ENCODE measurements at places on chromosomes 3 and 15.

- DNase-seq, result no peak
Measured at GRCh38 chr3:40766396-40766795, 241.6 kb downstream of the ZNF621 start.

GRCh38 chr15:62788224-62788623 is 254.3 kb upstream of the TPM1 start:
- DNase-seq, result no peak

- DNase-seq, result no peak
Measured at GRCh38 chr3:122273498-122273897, 51.5 kb upstream of the CSTA start.

GRCh38 chr3:178665747-178666146 is 129.5 kb downstream of the KCNMB2 start:
- no peak for DNase-seq

Data from effector memory CD8-positive, alpha-beta T cell (primary cell).